Activated naive CD4-positive, alpha-beta T cell treated with anti-CD3 and anti-CD28 coated beads, Interleukin-2, amount 50 U/mL, for 72 hours (primary cell): ENCODE measurements at places on chromosomes 11 and 22. TPM values are rescaled to one million over a fixed set of nuclear protein-coding genes. Genes with fewer than 3 reads are reported as not detected.

GUCY1A2 gene
- total RNA-seq: not detected

KREMEN1 gene
- total RNA-seq: 0.55 TPM

APBB1 gene
- 40.0 TPM for total RNA-seq

GRM5 gene
- not detected for total RNA-seq

SPON1 gene
- total RNA-seq: 0.19 TPM

TRIM51 gene
- total RNA-seq: not detected

OR52A5 gene
- not detected for total RNA-seq

NRXN2 gene
- 0.84 TPM for total RNA-seq

TRIM48 gene
- not detected for total RNA-seq

BATF2 gene
- total RNA-seq: not detected

MUS81 gene
- 64.0 TPM for total RNA-seq

CNIH2 gene
- 4.5 TPM for total RNA-seq

RASSF10 gene
- total RNA-seq: not detected

RFPL3 gene
- total RNA-seq: not detected

CFL1 gene
- total RNA-seq: 855 TPM

USP2 gene
- 0.66 TPM for total RNA-seq

BACE1 gene
- 0.39 TPM for total RNA-seq

ADAMTS15 gene
- total RNA-seq: not detected

OR5P2 gene
- not detected for total RNA-seq

POU2AF3 gene
- total RNA-seq: not detected

ARHGAP20 gene
- total RNA-seq: 0.09 TPM

CD3E gene
- total RNA-seq: 371 TPM

KLHL35 gene
- not detected for total RNA-seq

SCGB1C1 gene
- total RNA-seq: not detected

CEP126 gene
- 1.5 TPM for total RNA-seq

DDTL gene
- total RNA-seq: 2.8 TPM

KCNC1 gene
- total RNA-seq: not detected

NAALADL1 gene
- total RNA-seq: 14.9 TPM

KMT2A gene
- 99.3 TPM for total RNA-seq

ESAM gene
- 1.7 TPM for total RNA-seq

CRY2 gene
- 14.0 TPM for total RNA-seq

HBE1 gene
- total RNA-seq: not detected

BCO2 gene
- 3.6 TPM for total RNA-seq

DRD4 gene
- 0.60 TPM for total RNA-seq
